ENCODE measurements at places on chromosomes 7 and 10.

DNA sequence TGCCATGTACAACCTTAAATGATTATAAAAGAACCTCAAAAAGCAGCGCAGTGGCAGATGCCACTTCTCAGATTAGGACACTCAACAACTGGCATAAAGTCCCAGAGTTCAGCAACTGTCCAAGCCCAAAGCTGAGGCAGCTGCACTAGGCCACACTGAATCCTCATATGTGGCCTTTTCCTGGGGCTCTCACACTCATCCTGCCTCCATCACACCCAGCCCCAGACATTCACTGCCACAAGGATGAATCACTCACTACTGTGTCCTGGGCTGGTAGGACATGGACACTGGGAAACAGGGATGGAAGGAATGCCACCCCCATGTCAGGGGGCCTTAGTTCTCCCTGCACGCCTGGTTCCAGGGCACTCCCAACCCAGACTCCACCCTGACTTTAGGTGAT is 547.7 kb downstream of the TNS3 start:
- peak; percentile 11 for DNase-seq

GRCh38 chr10:7529638-7530037 is 118.8 kb upstream of the SFMBT2 start:
- DNase-seq, result peak; percentile 25

DNA sequence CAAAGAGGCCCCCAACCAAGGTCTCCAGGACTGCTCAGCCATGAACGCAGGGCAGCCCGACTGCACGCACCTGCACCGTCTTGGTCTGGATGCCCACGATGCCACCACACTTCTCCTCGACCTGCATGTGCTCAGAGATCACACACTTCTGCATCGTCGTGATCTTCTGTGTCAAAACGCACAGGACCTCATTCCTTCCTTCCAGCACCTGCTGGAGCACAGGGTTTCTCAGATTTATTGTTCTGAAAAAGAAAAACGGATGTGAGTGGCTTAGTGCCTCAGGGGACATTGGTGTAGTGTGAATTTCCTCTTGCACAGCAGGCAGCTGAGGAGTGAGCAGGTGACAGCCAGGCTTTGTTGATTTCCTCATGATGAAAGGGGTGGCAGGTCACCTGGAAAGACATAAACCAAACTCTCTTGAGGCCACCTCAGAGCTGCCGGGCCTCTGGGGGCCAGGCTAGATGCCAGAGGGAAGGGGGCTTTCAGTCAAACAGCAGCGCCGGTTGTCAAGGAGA is 38.2 kb downstream of the GSDME start:
- DNase-seq, result no peak

- DNase-seq, result peak; percentile 41
Observed at GRCh38 chr7:47371733-47372368, 210.1 kb downstream of the TNS3 start.

DNA sequence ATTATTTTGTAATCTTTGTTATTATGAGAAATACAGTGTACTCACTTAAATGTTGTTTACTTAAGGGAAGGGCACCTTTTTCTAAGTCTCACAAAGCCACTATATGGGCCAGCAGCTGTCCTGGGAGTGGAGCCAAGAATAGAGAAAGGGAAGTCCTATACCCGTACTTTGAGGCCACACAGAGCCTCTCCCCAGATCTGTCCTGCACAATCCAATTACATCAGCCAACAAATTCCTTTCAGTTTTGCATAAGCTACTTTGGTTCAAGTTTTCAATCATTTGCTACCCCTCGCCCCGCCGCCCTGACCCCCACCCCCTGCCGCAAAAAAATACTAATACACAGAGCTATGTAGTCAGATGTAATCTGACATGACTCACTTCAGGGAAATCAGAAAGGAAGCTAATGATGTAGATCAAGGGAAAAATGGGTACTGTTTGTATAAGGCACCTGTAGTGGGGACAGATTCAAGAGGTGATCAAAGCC is 297.4 kb upstream of the NEBL start:
- DNase-seq, result peak; percentile 65

DNA sequence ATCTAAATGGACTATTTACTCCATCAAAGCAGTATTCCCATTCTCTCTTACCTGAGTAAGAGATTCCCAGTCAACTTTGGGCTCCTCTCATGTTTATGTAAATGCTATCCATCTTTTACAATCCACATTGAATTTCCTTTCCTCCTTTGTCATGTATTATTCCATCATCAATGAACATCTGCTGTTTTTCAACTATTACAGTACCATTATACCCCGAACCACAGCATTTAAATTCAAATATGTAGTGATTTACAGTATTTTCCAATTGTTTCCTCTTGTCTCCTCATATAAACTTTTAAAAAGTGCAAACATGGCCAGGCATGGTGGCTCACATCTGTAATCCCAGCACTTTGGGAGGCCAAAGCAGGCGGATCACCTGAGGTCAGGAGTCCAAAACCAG is 20.3 kb downstream of the PCLO start:
- no peak for DNase-seq

GRCh38 chr10:75068523-75068922 is 42.9 kb upstream of the SAMD8 start:
- no peak for DNase-seq

DNA sequence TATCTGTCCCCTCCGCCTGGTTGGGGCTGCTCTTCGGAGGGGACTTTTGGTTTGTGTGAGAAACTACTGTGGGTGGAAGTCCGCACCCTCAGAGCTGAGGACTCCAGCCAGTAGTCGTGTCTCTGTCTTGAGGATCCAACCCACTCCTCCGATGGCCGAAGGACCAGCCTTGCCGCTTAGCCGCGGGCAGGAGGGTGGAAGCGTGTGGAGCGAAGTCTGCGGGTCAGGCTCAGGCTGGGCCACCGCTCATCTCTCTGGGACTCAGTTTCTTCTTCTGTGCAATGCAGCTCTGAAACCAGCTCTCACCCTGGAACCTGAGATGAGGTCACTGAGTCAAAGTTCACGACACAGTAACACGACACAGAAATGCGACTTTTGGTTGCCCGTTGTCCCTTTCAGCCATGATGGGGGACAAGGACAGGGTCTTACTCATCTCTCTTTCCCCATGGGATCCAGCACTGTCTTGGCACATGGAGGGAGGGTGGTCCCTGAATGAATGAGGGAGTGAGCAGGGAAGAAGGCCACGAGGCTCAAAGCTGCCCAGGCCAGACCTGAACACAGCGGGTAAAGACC is 133.3 kb upstream of the PODXL start:
- DNase-seq, result no peak

GRCh38 chr10:124356701-124357560 is 61.8 kb downstream of the OAT start:
- no peak for DNase-seq

- no peak for DNase-seq
Observed at GRCh38 chr10:101830322-101831168, 12.3 kb upstream of the OGA start.

DNA sequence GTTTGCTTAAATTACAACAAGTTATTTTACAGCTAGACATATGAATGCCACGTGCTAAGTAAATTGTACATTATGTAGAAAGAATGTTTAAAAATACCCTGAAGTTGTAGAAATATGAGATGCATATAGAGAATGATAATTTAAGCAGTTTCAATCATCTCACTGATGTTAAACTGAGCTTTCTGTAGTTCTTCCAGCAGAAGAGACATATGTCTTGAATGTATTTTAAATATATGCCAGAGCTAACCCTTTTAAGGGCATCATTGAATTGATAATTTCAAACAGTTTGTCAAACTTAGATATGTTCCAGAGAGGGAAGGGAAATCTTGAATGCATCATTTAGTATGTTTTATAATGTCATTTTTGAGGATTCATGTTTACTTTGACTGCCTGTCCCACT is 255.2 kb downstream of the MDFIC start:
- no peak for DNase-seq

DNA sequence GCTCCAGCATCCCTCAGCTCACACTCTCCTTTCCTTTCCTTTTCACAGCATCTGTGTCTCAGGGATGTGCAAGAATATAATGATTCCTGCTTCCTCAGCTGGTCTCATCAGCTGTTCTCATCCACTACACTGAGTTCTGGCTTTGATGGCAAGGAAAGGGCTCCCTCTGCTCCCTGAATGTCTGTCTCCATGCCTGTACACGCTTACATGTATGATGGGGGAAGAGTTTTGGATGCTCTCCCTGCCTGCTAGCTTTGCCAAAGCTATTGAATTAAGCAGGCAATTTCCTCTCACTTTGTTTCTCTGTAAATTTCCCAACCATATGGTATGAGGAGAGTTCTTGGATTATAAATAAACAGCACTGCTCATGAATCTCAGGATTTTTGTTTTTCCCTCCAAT is 254.5 kb downstream of the SORCS3 start:
- no peak for DNase-seq

- DNase-seq, result no peak
Observed at GRCh38 chr10:11142777-11143176, 125.1 kb downstream of the CELF2 start.

GRCh38 chr7:99489235-99489634 is 10.8 kb downstream of the ZNF394 start:
- DNase-seq, result no peak

GRCh38 chr7:134941185-134941900 is 45.0 kb upstream of the AGBL3 start:
- peak; percentile 66 for DNase-seq

DNA sequence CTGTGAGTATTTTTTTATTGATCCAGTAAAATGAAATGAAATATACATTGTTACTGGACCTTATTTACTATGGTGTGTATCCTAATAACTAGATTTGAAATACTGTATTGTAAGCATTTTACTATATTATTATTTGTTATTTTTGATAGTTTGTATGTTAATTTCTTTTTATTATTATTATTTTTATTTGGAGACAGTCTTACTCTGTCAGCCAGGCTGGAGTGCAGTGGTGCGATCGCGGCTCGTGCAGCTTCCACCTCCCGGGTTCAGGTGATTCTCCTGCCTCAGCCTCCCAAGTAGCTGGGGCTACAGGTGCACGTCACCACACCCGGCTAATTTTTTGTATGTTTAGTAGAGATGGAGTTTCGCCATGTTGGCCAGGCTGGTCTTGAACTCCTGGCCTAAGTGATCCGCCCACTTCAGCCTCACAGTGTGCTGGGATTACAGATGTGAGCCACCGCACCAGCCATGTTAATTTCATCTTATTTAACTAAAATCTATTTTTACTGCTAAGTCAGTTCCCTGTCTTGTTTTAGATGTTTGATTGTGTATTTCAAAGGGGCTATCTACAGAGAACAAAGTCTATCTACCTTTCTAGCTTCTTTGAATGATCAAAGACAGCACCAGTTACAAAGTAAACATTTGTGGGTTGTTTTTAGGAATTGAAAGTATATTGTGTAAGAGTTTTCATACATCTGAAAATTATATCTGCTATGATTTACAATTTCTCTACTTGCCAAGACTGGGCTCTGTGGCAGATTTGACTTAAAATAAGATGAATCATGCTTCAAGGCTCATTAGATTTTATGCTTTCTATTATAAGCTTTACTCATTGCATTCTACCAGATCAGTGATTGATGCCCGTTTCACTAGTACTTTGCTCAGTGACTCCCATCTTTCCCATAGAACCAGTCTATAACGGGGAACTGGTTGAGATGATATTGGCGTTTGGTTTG is 41.6 kb downstream of the CDC123 start:
- no peak for DNase-seq

- DNase-seq, result no peak
Observed at GRCh38 chr10:113341138-113341537, 211.7 kb upstream of the HABP2 start.

DNA sequence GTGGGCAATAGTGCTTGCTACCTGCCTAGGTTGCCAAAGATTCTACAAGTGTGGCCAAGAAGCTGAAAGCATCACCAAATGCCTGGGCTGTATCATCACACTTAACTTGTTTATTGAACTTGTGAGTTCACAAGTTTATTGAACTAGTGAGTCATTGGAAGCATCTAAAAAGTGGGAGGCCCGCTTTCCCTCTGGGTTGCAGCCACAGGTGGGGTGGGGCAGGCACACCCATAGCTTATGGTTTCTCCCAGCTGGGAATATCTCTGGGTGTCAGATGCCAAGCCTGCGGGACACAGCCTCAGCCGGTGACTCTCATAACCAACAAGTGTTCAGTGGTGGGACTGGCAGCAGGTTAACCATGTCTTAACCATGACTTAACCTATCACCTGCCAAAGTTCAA is 145.9 kb upstream of the FAM13C start:
- no peak for DNase-seq

GRCh38 chr10:116756277-116756676 is 13.9 kb upstream of the HSPA12A start:
- DNase-seq, result no peak

- peak; percentile 54 for DNase-seq
Observed at GRCh38 chr10:32367793-32368453, 21.0 kb upstream of the EPC1 start.

DNA sequence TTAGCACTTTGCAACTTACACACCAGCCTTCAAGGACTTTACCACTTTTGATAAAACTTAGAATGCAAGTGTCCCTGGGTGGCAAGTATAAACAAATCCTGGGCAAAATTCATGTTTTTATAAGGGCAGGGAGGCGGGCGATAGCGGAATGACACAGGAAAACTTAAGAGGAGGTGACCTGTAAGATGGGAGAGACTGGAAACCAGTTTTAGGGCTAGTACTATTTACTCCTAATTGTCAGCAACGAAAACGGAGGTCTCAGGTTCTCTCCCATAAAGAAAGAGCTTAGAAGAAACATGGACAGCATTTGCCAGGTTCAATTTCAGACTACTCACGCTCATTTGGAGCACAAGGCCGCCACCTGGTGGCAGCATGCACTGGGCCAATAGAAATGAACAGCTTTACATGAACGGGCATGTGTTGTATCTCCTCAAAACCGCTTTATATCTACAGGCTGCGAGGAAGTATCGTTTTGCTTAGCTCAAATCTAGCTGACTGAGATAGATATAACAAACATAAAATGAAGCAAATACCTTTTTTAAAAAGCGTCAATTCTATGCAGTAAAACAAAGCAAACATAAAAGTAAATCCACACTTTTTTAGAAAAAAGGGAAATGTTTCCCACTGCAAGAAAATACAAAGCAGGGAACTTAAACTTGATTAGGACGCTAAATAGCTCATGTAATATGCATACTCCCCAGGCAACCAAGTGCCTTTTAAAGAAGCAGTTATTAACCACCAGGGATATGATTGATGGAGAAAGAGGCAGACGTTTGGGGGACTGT is 37.6 kb upstream of the SVOPL start:
- peak; percentile 80 for DNase-seq

DNA sequence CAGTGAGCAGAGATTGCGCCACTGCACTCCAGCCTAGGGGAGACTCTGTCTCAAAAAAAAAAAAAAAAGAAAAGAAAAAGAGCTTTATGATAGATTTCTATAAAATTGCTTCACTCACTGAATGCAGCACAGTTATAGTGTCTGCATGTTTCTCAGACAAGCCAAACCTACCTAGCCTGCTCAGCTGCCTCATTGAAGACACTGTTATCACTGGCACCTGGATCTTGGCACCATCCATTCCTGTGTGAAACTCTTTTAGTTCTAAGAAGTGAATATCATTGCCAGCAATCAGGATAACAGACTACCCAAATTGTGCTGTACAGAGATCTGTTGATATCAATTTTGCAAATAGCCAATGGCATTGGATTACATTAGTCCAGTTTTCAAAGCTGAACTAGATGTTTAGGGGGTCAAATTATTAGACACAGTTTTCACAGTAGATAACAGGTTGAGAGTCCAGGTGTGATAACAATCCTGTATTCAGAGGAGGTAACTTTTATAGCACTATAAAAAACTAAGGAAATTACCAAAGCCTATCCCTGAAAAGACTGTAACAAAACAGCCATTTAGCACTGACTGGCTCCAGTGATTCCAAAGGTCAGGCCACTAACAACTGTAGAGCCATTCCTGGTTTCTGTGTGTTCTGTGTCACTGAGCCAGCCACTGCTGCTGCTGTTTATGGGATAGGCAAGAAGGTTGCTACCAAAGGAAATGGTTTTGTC is 17.1 kb downstream of the PDSS1 start:
- no peak for DNase-seq
